ENCODE measurements at places on chromosomes 13 and 19.

DNA sequence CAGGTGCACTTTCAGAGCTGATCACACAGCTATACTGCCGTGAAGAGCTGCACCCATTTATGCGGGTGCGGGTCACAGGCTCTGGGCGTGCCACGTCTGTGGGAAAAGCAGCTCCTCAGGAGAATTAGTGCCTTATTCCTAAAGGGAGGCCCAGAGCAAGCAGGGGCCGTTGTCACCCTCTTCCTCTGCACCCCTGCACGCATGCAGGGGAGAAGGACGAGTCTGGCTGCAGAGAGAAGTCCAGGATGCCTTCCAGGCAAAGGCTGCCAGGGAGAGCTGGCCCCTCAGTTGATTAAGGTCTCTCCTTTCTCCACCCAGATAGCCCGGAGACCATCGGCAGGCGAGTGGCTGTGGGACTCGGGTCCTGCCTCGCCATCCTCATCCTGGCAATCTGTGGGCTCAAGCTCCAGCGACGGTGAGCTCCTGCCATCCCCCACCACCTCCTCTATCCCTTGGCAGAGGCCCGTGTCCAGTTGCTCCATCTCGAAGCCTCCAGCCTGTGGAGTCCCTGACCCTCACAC, 3.1 kb upstream of the FFAR1 start:
- no peak for DNase-seq

DNA sequence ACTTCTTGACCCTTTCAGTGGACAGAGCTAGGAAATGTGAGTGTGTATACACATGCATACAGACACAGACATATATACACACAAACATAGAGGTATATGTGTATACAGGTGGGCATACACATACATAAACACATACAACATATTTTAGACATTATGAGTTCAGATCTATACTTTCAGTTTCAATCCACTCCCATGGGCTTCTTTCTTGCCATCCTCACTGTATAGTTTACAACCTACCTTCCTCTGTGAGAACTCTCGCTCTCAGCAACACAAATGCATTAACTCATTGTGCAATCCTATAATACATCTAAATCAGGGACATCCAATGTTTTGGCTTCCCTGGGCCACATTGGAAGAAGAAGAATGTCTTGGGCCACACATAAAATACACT, 21.2 kb upstream of the SCEL start:
- no peak for DNase-seq

DNA sequence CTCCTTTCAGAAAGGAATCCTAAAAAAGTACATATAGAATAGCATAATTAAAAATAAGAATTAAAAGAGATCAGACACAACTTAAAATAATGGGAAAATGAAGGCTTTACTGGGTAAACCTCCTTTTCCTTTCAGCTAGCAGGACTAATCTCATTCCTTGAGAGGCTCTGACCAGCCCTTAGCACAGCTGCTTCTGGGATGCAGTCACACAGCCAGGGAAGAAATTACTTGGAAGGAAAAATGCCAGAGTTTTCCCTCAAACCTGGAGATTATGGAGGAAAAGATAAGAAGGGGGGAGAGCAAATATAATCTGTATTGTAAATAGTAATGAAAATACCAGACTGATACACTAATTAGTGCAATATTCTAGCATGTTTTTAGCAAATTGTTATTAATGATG, 91.8 kb downstream of the LRCH1 start:
- DNase-seq = no peak

GRCh38 chr13:40352380-40352778, 314.1 kb downstream of the FOXO1 start:
- no peak for DNase-seq

GRCh38 chr13:78160793-78161192, 242.2 kb upstream of the EDNRB start:
- no peak for DNase-seq

DNA sequence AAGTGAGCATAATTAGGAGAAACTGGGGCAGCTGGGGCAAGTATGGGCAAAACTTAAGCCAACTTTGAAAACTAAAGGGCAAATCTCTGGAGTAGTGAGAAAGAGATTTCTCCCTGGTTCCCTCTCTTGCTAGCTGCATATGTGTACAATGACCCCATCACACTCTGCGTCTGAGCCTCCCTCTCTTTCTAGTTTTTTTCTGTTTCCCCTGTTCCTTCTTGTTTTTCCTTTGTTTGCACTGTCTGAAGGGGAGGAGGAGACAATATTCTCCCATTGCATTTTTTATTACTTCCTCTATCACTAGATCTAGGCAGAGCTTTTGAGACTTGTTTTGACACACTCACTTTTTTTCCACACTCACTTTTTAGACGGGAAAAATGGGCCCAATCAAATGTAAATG, 11.2 kb upstream of the CLDN10 start:
- no peak for DNase-seq

GRCh38 chr19:2375353-2376121, 15.5 kb downstream of the TMPRSS9 start:
- DNase-seq = no peak

- no peak for DNase-seq
Observed at GRCh38 chr13:51801631-51802099, 2.3 kb downstream of the DHRS12 start.

DNA sequence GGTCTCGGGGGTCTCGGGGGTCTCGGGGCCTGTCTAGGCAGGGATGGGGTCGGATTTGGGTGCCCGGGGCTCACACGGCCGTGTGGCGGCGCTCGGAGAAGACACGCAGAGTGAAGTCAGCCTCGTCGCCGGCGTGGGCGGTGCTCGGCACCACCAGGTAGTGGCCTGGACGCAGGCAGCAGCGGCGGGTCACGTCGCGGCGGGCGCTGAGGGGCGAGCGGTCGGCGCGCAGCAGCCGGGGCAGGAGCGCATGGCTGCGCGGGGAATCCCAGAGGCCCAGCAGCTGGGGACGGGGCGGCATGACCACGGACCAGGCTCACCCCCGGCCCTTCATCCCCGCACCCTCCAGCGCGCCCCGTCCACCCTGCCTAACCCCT, 8.2 kb downstream of the CAPN12 start:
- DNase-seq = peak; percentile 38

GRCh38 chr13:77511552-77511951, 24.0 kb upstream of the SCEL start:
- peak; percentile 23 for DNase-seq

- no peak for DNase-seq
Observed at GRCh38 chr13:44093607-44094564, 214.2 kb downstream of the LACC1 start.

DNA sequence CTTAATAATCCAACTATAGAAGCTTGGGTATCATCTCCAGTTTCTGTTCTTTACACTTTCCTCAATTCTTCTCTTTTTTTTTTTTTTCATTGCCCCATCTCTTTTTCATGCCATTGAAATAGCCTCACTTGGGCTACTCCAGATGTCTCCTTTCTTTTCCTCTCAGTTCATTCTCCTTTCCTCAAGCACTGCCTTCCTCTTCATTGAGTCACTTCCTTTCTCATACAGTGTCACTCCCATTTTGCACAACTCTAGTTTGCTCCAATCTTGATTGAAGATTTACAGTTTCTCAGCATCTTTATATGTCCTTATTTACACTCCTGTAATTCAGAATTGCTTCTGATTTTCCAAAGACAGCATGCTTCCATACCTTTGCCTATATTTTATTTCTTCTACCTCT, 61.3 kb downstream of the IPO5 start:
- no peak for DNase-seq

DNA sequence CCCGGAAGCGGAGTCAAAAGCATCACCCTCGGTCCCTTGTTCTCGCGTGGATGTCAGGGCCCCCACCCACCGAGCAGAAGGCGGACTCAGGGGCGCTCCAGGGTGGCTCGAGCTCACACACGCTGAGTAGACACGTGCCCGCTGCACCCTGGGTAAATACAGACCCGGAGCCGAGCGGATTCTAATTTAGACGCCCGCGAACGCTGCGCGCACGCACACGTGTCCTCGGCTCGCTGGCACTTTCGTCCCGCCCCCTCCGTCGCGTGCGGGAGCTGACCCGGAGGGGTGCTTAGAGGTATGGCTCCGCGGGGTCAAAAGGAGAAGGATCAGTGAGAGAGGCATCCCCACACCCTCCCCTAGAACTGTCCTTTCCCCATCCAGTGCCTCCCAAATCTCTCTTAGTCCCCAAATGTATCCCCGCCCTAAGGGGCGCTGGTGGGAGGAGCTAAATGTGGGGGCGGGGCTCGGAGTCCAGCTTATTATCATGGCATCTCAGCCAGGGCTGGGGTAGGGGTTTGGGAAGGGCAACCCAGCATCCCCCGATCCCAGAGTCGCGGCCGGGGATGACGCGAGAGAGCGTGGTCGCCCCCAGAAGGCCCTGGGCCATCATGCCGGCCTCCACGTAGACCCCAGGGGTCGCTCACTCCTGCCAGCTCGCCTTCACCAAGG, 451 bp upstream of the ICAM5 start:
- peak; percentile 62 for DNase-seq

GRCh38 chr19:13946414-13946813, 5.9 kb upstream of the DCAF15 start:
- no peak for DNase-seq

DNA sequence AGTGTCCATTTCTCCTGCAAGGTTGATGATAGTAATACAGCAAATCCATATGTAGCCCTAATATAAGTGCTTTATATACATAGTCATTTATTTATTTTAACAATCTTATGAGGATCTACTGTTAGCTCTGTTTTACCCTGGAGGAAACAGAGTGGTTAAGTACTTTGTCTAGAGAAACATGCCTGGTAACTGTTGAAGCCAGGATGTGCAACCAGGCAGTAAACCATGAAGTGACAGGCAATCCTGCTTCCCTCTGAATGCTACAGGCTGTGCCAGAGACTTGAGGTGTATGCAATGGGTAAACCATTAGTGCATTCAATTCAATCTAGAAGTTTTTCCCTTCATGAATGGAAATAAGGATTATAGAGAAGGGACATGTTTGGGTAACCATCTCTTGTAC, 911.0 kb downstream of the PCDH17 start:
- no peak for DNase-seq

- no peak for DNase-seq
Observed at GRCh38 chr19:4467835-4468234, 4.3 kb upstream of the HDGFL2 start.

DNA sequence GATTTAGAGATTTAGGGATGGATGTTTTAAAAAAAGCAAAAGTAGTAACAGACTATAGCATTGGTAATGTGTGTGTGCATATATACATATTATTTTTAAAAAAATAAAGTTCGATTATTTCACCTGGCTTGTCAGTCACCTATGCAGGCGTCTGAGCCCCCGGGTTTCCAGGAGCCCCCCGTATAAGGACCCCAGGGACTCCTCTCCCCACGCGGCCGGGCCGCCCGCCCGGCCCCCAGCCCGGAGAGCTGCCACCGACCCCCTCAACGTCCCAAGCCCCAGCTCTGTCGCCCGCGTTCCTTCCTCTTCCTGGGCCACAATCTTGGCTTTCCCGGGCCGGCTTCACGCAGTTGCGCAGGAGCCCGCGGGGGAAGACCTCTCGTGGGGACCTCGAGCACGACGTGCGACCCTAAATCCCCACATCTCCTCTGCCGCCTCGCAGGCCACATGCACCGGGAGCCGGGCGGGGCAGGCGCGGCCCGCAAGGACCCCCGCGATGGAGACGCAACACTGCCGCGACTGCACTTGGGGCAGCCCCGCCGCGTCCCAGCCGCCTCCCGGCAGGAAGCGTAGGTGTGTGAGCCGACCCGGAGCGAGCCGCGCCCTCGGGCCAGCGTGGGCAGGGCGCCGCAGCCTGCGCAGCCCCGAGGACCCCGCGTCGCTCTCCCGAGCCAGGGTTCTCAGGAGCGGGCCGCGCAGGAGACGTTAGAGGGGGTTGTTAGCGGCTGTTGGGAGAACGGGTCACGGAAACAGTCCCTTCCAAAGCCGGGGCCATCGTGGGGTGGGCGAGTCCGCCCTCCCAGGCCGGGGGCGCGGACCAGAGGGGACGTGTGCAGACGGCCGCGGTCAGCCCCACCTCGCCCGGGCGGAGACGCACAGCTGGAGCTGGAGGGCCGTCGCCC, 840 bp upstream of the CCNA1 start:
- DNase-seq = peak; percentile 32

DNA sequence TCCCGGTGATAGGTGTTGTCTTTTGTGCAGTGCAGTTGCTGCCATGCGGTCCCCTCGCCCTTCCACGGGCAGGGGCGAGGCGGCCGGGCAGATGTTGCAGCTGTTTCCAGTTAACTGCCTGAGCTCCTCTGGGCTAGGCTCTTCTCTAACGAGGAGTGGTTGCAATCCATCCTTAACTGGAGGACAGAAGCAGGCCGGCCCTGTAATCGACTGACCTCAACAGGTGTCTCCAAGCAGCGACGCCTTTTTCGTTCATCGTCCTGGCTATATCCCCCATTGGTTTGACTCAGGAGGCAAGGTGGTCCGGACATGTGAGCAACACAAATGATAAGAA, 1.9 kb upstream of the TSC22D1 start:
- no peak for DNase-seq

- no peak for DNase-seq
Observed at GRCh38 chr13:48514793-48515192, 18.1 kb downstream of the RCBTB2 start.

DNA sequence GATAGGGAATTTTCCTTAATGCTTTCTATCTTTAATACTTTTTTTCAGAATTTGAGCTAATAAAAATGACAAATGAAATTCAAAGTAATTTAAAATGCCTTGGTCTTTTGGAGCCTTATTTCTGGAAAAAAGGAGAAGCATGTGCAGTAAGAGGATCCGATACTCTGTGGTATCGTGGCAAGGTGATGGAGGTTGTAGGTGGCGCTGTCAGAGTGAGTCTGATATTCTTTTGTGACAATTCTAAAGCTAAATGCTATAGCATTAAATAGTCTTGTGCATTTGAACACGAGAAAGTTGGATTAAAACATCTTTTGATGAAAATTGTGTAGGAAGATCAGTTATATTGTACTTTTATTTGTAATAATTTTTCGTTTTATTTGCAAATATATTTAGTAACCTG, 95.0 kb downstream of the RNF17 start:
- DNase-seq = no peak

- DNase-seq = peak; percentile 50
Observed at GRCh38 chr13:101514695-101515275, 62.3 kb downstream of the ITGBL1 start.

DNA sequence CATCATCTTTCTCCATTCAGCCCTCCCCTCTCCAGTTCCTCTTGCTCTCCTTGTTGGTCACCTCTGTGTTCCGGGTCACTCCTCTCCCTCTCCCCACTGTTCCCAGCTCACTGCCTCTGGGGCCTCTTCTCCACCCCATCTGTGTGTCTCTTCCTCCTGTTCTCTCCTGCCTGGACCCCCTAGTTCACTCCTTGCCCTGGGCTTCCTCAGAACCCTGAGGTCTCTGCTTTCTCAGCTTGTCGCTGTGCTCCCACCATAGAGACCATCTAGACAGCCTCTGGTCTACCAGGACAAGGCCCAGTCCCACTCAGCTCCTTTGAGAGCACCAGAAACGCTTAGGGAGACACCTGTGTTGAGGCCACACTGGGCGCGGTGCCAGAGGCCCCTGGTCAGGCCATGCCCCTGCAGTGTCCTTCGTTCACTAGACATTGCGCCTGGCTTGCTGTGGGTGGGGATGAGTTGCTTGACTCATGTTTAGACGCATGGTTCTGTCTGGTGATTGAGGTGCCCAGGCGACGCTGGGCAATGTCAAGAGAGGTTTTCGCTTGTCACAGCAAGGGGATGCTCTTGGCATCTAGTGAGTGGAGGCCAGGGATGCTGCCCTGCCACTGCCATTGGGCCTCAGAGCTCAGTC, 4.8 kb downstream of the LENG9 start:
- DNase-seq = no peak

Measured in NCI-H1105 treated with DMSO at 0.1 percent for 48 hours (cell line).